ENCODE measurements at places on chromosomes 2 and 18.
A peak's percentile ranks its signal among the peaks of the same experiment; 100 is the strongest.

GRCh38 chr2:172743898-172744297 lies 8.3 kb downstream of the RAPGEF4 start:
- DNase-seq = no peak

DNA sequence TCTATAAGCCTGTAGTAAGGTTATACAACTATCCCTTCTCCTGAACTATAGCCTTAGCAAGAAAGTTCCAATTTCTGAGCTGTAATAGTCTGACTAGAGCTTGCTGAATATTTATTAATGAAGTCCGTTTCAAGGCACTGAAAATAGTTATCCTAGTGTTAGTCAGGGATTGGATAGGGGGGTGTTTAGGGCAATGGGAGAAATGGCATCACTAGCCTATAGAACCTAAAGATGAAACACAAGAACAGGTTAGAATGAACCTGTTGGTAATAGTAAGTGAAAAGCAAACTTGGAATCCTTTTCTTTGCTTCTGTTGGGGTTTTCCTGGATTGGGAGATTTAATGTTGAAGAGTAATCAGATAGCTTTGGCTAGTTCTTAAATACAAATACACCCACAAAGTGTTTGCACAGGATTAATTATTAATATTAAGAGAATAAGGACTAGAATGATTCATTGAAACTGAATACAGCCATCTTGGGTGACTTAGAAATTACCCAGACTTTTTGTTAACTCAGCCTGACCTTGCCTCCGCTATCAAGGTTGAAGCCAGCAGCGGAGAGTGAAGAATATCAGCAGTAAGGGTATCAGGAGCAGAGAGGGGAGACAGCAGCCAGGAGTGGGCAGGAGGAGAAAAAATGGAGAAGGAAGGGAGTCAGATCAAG lies 14.4 kb downstream of the CCNT2 start:
- no peak for DNase-seq

- no peak for DNase-seq
Observed at GRCh38 chr2:86274918-86275275, 62.5 kb downstream of the REEP1 start.

DNA sequence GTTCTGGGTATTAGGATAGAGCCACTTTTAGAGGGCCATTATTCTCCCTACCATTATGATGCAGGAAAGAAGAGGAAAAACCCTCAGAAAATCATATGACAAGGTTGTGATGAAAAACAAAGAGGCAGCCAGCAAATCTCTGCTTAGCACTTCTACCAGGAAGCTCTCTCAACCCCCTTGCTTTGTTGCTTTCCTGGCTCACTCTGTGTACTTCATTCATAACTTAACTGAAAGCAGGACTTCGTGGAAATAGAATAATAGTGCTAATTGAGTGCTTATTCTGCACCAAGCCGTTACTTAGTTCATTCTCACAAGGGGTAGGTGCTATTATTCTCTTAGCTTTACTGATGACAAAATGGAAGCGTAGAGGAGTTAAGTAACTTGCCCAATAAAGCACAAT lies 354.1 kb downstream of the HRH4 start:
- no peak for DNase-seq

DNA sequence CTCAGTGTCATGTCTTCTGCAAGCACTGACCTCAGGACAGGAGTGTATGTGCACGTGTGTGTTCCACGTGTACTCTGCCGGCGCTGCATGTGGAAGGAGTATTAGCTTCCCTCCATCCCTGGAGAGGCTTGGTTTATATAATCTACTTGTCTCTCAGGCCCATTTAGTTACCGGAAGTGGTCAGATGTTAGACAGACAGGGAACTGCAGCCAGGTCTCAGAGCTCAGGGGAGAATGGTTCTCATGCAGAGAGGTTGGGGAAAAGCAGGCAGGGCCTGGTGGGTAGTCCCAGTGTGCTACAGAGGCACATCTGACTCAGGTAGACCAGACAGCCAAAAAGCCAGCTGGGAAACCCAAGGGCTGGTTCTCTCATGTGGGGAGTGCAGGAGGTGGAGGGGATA lies 167.9 kb downstream of the CTIF start:
- DNase-seq = no peak

DNA sequence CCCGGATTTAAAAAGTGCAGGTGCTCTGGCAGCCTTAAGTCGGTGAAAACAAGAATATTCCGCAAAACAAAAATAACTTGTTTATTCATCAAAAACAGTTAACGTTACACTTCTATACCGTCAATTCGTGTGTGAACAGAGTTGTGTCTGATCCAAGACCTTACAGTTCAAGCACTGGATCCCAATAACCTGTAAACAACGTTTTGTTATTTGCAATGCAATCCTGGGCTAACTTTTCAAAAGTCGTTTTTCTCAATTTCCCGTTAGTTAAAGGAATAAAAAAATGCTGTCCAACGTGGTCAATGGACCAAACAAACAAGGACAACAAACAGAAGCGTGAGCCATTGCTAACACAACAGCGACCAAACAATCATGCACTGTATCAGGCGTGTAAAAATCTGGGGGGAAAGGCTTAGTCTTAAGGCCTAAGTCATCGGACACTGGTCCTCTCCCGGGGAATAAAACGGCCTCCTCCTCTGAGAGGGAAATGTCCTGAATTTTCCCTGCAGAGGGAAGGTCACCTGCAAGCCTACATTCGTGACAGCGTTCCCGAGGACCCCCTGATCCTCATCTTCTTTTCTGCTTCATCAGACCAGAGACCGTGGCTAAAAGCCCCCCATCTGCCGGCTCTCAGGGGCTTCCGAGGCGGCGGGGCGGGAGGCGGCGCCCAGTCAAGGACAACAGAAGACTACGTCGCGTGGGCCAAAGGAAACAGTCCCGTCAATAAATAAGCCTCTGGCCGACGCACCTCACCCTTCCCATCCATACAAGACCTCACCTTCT lies 490 bp downstream of the NDUFS1 start:
- DNase-seq = no peak

GRCh38 chr18:23143815-23144261 lies 8.6 kb downstream of the CABLES1 start:
- no peak for DNase-seq

- DNase-seq = no peak
Observed at GRCh38 chr2:226325526-226325925, 474.1 kb downstream of the IRS1 start.

GRCh38 chr2:146890491-146890890 lies 954.3 kb upstream of the ACVR2A start:
- DNase-seq = no peak

DNA sequence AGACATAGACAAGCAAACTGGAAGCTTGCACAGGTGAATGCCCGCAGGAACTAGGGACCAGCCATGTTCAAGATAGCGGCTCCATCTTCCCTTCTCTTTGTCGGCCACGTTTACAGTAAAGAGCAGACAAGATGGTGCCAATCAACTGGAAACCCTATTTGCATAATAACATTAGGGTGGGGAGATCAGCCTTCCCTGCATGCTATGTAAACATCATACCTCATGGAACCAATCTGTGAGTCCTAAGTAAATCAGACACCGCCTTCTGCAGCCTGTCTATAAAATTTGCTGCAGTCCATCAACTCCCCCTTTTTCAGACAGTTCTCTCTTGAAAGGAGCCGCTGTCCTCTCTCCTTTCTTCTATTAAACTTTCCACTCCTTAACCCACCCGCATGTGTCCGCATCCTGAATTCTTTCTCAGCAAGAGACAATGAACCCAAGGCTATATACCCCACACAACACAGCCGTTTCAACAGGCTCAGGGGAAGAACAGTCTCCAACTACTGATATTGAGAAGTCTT lies 384.4 kb downstream of the EIPR1 start:
- no peak for DNase-seq

DNA sequence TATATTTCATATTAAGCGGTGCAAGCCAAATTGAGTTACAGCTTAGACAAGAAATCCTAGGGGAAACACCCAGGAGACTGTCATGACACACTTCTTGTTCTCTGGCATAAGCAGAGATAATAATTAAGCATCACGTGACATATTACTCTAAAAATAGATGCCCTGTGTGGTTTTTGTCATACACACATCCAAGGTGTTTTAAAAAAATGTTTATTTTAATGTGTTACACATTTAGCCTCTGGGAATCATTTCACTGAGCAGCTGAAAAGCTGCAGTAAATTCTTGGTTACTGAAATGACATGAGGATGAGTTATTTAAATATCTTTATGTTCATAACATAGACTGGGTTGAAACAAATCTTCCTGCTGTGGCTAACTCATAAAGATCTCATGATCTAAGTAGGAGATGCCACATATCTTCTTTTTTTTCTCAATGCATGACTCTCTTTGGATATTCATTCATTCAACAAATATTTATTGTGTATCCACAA lies 38.0 kb upstream of the ERMN start:
- no peak for DNase-seq

DNA sequence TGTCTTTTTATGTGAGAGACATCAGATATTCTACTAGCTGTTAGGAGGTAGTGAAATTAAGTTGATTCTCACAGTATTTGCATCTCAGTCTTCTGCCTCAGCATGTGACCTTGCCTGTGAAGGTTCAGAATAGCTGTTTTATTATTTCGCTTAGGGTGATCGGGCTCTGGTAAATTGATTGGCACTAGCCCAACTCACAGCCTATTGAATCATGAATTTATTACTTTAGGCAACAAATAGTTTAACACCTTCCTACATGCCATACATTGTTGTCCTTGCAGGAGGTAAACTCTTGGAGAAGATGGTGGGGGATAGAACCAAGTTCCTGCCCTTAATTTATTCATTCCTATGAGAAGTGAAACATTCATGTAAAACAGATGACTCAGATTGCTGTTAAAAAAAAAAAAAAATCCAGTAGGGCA lies 101.9 kb downstream of the GPD2 start:
- DNase-seq = no peak

DNA sequence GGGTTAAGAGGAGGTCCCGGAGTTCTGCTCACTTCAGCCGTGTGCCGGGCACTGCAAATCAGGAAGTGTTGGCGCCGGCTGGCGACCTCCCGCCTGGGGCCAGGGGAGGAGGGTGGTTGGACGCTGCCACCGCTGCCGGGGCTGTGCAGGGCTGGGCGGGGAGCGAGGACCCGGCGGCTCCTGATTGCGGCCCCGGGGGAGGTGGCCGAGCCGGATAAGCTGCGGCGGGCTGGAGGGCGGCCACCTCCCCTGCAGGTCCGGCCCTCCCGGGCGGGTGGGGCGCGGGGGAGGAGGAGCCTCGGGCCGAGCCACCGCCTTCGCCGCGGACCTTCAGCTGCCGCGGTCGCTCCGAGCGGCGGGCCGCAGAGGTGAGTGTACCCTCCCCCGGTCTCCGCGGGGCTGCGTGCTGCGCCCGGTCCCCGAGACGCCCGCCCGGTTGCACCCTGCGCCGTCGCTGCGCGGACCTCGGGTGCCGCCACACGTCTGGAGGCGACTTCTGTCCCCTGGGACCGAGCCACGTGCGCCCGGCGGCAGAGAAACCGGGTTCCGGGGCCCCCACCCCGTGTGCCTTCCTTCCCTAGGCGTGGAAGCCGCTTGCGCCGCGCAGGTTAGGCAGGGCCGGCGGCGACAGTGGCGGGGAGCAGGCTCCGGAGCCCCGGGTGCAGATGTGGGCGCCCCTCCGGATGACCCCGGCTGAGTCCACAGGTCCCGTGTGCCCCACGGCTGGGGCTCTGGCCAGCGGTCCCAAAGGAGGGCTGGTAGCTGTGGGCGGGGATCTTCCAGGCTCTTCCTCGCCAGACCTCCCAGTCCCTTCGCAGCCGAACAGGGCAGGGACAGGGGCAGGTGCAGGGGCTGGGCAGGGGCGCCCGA lies at the start of gene STEAP3:
Gene STEAP3, plus strand, starts transcription at position 314 of the 870 bp plus-strand sequence. CDS start 7,179 bp downstream, outside the sequence.
- DNase-seq = peak; percentile 87

- DNase-seq = no peak
Observed at GRCh38 chr2:172525601-172526000, 30.3 kb upstream of the PDK1 start.

DNA sequence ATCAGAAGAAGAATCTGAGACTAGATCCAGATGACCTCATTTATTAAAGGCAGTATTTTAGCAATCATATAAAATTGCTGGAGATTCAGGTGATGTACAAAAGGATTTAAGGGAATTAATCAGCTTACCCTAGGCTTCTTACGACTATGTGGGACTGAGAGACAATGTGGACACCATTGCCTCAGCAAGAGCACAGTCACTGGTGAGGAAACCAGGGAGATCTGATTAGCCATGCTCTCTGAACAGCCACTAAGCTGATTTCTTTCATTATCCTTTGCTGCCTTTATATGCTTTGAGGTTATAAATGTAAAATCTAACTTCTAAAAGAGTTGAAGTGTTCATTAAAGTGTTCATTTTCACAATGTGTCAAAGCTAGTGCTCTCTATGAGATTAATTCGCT lies 22.7 kb upstream of the GULP1 start:
- no peak for DNase-seq

GRCh38 chr2:20113004-20113796 lies 61.8 kb upstream of the LAPTM4A start:
- no peak for DNase-seq

DNA sequence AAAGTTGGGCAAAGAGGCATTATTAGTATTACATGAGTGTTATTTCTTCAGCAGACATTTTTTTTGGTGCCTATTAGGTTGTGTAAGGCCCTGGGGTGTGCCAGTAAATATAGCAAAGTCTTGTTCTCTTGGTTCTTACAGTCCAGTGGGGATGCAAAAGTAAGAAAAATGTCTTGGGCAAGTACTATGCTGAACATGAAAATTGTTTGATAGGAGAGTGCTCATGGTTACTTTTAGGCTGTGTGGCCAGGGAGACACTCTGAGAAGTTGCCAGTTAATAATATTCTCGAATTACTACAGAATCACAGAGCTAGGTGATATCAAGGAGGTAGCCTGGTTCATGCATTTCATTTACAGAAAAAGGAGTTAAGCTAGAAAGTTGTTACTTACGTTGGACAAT lies 1.9 kb downstream of the AGFG1 start:
- no peak for DNase-seq

DNA sequence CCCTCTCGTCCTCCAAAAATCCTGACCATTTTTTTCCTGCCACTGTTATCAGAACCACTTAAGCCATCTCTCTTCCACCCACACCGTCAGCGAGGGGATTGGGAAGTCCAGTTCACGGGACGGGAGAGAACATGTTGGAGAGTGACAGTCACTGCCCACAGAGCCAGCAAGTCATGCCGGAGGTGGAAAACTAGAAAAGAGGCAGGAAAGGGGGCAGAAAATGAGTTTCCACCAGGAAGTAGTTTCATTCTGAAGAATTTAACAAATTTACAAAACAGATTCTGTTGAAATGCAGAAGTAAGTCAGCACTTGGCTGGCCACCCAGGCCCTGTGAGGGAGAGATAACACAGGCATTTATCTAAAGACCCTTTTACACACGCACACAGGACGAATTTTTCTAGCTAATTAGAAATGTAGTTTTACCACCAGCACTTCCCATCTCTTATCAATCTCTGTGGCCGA lies 431.3 kb downstream of the TSN start:
- no peak for DNase-seq

GRCh38 chr2:165989851-165990250 lies 36.3 kb upstream of the TTC21B start:
- no peak for DNase-seq
